ENCODE measurements at places on chromosomes 6 and 20.
A peak's percentile ranks its signal among the peaks of the same experiment; 100 is the strongest.

- DNase-seq: no peak
Observed at GRCh38 chr20:5364136-5364821, 47.5 kb upstream of the PROKR2 start.

- no peak for DNase-seq
Observed at GRCh38 chr6:27825025-27825793, 87.0 kb downstream of the OR2B2 start.

DNA sequence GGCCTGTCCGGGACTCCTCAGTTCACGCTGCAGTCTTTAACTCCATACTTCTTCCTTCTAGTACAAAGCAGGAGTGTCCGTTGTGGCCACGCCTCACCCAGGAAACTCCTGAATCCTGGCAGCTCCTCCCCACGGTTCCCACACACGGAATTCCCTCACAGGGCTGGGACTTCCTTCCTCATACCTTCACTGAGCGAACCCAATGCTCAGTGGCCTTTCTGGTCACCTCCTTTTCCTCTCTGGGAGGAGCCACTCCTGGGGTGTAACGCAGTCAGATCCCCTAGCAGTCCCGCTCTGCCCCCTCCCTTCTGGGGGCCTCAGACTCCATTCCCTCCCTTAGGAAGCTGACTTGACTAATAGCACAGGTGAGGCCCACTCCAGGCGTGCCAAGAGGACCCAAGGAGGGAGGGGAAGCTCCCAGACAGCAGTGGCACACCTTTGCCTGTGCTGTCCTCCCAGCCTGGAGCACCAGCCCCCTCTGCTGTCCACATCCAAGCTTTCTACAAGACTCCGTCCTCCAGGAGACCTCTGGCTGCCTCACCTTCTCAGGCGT is at the start of gene SLC52A3:
Gene SLC52A3, minus strand, starts transcription at position 75 of the 553 bp plus-strand sequence. CDS start 2,726 bp downstream, outside the sequence.
- DNase-seq: no peak

DNA sequence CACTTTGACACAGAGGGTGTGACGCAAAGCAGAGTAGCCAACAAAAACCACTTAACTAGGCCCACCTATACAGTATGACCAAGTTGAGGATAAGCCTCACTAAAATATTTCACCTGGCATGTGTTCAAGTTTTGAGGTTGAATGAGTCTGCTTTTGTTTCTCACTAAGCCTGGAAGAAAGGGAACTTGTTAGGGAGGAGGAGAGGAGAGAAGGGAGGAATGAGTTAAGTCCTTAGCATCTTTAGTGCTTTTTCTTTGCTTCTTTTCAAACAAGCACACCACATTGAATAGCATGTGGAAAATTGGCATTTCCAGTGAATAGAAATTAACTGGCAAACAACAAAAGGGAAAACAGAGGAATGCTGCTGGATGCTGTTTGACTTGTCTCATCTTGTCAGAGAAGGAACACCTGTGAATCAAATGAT is 461.9 kb downstream of the GJA1 start:
- DNase-seq: no peak

DNA sequence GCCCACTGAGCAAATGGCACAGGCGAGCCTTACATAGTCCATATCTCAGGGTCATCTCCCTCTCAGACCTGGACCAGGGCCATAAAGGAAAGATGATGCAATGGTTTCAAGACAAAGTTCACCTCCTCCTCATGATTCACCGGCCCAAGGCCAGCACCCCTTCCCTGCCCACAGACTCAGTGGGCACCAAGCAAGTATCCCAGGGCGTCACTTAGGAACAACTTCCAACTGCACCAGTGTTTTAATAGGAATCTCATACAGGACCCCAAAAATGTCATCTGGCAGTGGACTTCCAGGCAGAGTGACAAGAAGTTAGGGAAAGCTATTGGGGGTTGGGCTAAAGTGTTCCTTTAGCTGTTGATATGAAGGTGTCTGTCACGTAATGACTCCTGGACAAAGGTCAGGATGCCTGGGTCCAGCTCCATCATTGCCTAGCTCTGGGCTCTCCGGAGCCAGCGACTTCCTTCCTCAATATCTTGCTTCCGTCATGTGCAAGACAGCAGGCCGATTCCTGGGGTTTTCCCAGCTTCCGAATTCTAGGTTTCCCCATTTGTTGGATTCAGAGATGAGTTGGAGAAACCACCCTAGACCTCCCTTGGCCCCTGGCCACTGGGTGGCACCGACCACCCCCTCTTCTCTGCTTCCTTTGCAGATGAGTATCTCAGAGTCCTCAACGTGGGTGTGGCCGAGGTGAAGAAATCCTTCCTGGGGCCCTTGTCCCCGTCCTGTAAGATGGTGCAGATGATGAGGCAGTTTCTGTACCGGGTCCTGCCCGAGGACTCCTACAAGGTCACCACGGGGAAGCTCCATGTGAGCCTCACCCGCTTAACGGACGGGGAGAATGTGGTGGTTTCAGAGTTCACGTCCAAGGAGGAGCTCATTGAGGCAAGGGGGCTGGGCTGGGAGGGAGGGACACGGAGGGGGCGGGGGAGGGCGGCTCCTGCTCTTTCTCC is 21.1 kb downstream of the PNPLA1 start:
- no peak for DNase-seq

- DNase-seq: no peak
Observed at GRCh38 chr6:69915346-69915745, 49.0 kb downstream of the COL19A1 start.

GRCh38 chr20:20299904-20300303 is 68.0 kb upstream of the INSM1 start:
- no peak for DNase-seq

- DNase-seq: no peak
Observed at GRCh38 chr6:3194535-3195419, 32.7 kb downstream of the TUBB2B start.

GRCh38 chr20:57558614-57559288 is 2.2 kb upstream of the PCK1 start:
- DNase-seq: no peak

GRCh38 chr20:46995561-46996142 is 101.0 kb downstream of the EYA2 start:
- peak; percentile 69 for DNase-seq

- DNase-seq: peak; percentile 17
Observed at GRCh38 chr6:51398793-51399192, 580.1 kb downstream of the TFAP2B start.

DNA sequence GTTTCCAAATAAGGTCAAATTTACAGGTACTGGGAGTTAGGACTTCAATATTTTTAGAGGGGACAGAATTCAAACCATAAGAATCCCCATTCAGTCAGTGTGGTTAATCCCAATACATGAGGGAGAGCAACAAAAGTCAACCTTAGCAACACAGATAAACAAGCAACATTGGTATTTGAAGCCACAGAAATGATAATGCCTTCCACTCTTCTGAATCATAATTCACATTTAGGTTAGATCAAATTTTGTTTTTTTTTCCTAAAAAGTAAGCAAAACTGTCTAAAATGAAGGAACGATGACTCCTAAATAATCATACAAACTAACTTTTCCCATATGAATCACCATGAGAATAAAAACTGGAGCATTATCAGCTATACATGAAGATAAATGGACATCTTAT is 246.0 kb upstream of the TENT5A start:
- no peak for DNase-seq

DNA sequence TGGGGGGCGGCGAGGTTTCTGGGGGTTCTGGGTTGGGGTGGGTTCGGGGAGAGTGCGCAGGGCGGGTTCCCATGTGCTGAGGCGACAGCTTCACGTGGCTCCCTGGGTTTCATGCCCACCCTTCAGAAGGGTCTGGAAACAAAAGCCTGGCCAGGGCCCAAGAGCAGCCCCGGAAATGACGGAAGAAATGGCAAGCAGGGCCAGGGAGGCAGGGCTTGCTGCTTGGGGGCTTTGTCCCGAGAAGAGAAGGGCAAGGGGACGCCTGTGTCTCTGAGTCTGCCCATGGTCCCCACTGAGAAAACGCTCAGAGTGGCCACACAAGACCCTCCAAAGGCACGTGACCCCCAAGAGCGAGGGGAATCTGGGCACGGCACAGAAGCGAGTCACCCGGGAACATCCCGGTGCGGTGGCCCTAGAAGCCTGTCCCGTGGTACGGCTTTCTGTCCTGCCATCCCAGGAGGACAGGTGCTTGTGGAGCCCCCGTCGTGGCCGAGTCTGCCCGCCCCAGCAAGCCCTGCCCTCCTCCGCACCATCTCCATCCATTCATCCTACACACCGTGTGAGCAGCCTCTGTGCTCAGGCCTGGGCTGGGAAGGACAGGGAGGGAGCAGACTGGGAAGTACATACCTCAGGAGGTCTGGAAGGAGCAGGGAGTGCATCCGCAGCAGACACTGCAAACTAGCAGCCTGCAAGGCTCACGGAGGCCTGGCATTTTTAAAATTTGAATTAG is 9.0 kb downstream of the NPEPL1 start:
- DNase-seq: no peak

GRCh38 chr6:44186635-44187025 is 28.0 kb downstream of the CAPN11 start:
- no peak for DNase-seq

GRCh38 chr6:15430186-15430585 is 184.3 kb downstream of the JARID2 start:
- DNase-seq: no peak

DNA sequence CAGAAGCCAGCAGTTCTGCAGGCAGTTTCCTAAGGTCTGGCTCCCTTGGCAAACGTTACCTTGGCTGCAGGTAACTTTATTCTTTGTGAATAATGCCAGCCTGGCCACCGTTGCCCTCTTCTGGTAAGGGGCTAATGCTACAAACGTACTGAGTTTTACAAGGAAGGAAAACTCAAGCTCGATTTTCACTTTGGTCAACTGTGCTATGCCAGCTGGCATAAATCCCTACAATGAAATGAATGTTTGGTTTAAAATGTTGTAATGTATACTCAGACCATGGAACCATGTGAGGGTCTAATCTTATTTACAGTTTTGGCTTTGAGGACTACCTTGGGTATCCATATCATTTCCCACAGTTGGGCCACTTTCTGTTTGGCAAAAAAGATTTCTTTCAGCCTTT is 101.4 kb downstream of the SLX4IP start:
- no peak for DNase-seq

GRCh38 chr6:76026101-76026500 is 46.4 kb downstream of the IMPG1 start:
- DNase-seq: no peak

- no peak for DNase-seq
Observed at GRCh38 chr6:71410681-71411080, 122.1 kb downstream of the OGFRL1 start.

- DNase-seq: no peak
Observed at GRCh38 chr20:48012401-48012974, 227.2 kb upstream of the SULF2 start.

DNA sequence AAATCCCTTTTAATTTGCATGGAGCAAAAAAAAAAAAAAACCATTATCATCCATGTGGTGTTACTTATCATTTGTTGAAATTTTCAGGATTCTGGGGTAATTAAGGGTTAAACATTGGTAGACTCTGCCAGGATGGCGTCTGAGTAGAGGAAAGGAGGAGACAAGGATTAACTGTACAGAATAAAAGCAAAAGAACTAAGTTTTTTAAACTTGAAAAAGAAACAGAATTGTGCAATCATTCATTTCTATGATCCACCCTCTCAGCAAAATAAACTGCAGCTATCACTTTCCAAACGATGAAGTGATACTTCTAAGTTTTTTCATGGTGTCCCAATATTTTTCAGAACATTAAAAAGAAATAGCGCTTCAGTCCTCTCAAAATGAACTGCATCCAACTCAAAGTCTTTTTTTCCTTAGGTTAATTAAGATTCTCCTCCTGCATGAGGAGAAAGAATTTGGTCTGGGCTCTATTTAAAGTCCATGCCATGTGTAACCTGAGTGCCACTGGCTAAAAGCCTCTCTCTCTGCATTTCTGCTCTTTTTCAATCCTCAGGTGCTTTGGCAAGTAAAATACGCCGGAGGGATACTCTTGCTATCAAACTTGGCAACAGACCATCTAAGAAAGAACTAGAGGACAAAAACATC is 69.5 kb upstream of the LTV1 start:
- DNase-seq: no peak

DNA sequence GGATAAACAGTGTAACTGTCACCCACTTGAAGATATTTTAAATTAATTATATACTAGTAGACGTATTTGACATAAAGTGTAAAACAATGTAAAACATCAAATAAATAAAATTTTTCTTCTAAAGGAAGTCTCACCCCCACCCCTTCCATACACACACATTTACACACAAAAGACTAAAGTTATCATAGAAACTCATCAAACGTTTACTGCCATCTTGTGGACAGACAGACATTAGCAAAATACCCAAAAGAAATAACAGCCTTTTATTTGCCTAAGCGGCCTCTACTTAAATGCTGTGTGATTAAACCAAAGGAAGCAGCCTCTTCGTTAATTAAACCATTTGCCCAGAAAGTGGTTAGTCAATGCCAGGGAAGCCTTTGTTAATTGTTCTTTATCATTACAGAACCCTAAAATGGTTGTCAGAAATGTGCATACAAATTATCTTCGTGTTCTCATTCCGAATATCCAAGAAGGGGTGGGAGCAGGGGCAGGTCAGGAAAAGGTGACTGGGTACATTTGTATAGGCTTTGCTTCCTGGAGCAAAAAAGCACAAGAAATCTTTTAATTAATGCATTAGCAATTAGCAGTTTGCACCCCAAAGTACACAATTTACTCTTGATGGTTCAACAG is 176.2 kb upstream of the SASH1 start:
- no peak for DNase-seq

DNA sequence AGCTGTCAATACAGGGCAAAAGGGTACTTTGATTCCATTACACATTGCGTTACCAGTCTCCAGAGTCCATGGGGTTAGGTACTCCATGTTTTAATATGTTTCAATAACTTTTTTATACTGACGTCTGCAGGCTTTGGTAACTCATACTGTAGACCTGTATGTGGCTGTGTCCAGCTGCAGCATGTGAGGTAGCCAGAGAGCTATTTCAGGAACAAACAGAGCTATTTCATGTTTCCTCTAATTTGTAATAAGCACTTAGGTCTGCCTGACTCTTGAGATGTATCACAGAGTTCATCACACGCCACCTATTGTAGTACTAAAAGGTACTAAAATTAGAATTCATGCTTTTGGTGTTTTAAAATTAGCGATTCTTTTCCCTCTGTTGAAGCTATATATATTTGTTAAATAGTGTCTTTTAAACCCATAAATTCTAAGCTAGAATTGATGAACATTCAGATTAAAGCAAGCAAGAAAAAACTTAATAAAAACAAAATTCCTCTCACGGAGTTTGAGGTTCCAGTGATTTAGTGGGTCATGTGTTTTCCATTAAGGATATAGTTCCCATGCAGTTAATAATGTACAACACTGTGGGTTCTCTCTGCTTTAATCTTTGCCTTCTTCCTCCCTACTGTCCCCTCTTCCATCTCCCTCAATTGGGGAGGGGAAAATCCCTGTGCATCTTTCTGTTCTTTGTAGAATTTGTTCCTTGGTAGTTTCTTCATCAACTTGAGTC is 37.0 kb downstream of the FOXO3 start:
- DNase-seq: no peak

All from NCI-H1436 treated with DMSO at 0.1 percent for 48 hours (cell line).